NCI-H2081 treated with DMSO at 0.1 percent for 48 hours (cell line): ENCODE measurements at places on chromosomes 5 and 9.

DNA sequence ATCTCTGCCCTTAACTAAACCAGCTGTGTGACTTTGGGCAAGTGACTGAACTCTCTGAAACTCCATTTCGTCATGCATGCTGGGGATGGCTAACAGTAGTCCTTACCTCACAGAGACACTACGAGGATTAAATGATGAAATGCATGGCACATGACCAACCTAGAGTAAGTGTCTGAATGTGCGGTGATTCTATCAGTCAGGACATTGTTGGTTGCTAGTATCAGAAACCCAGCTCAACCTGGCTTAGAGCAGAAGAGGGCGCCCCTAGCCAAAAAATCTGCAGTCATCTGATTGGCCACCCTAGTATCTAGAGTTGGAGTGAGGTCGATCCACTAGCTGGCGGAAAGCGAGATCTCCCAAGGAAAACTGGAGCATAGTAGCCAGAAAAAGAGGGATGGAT is 25.2 kb downstream of the NEURL1B start:
- DNase-seq: no peak

DNA sequence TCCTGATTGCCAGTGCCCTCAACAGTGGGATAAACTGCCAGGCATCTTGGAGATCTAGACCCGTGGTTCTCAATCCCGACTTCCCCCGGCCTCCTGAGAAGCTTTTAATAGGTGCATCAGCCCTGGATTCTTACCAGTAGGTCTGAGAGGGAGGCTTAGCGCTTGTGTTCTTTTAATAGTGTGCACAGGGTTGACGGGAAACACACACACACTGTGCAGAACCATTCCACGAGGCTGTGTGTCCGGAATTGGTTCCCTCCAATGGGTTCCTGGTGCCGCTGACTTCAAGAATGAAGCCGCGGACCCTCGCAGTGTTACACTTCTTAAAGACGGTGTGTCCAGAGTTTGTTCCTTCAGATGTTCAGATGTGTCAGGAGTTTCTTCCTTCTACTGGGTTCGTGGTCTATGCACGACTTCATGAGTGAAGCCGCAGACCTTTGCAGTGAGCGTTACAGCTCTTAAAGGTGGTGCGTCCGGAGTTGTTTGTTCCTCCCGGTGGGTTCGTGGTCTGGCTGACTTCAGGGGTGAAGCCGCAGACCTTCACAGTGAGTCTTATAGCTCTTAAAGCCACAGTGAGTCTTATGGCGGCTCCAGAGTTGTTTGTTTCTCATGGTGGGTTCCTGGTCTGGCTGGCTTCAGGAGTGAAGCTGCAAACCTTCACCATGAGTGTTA is 46.6 kb upstream of the PRSS3 start:
- DNase-seq: no peak

DNA sequence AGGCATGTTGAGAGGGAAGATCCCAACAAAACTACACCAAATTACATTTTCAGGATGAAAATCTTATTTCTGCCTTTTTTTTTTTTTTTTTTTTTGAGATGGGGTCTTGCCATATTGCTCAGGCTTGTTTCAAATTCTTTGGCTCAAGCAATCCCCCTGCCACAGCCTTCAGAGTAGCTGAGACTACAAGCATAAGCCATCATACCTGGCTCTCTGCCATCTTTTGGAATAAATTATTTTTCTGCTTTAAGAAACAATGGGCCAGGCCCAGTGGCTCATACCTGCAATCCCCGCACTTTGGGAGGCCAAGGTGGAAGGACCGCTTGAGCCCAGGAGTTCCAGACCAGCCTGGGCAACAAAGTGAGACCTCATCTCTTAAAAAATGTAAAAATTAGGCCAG is 14.3 kb downstream of the AFF4 start:
- DNase-seq: no peak

GRCh38 chr5:138949223-138949574 is 74.1 kb upstream of the LRRTM2 start:
- DNase-seq: no peak

DNA sequence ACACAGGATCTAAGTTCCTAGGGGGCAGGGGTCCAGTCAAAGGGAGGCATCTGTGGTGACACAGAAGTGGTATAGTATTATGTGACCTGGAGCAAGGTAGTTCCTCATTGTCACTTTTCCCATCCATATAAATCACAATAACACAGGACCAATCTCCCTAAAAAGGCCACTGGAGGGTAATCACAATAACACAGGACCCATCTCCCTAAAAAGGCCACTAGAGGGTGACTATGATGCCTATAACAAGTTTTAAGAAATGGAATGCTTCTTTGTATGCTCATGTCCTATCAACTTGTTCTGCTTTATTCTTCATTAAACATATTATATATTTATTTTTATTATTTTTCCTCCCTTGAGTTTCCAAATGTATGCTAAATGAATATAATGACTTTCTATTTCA is 254.6 kb downstream of the ASTN2 start:
- DNase-seq: no peak

GRCh38 chr5:15799612-15800011 is 299.6 kb downstream of the FBXL7 start:
- no peak for DNase-seq

DNA sequence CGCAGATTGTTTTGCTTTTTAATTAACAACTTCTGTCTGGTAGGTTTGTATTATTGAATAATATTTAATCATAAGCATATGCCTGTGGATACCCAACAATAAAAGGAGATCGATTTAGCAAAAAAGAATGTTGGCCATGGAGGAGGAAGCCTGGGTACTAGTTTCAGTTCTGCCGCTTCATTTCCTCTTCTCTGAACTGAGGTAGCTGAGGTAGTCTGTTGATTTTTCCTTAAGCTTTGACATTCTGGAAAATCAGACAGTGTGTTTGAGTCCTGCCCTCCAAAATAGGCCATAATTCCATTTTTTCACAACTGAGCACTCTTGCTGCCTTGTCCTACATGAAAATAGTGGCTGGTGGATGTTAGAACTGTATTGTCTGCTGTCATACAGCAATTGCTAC is 6.0 kb upstream of the GPR21 start:
- DNase-seq: no peak

DNA sequence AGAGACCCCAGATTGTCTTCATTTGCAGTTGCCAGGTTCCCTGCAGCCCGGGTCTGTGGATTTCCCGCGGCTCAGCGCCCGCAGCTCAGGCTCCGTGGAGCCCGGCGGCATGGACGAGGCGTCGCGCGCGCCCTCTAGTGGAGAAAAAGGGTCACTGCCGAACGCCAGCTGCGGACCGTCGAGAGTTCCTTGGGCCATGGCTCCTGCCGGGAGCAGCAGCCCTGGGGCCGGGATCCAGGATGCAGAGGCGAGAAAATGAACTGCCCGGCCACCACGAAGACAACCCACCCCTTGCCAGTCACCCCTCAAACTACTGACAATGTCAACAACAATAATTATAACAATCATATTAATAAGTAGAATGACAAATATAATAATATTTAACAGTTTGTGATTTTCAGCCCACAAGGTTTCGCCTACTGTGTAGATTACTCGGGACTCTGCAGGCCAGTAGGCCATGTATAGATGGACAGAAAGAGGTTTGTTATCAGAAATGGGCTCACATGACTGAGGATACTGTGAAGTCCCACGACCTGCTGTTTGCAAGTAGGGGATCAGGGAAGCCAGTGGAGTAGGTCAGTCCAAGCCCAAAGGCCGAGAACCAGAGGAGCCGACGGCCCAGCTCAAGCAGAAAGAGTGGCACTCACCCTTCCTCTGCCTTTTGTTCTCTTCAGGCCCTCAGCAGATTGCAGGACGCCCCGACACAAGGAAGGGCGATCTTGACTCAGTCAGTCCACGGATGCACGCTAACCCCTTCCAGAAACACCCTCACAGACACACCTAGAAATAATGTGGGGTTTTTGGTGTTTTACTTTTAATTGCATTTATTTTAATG is 43.1 kb downstream of the BOD1 start:
- no peak for DNase-seq

DNA sequence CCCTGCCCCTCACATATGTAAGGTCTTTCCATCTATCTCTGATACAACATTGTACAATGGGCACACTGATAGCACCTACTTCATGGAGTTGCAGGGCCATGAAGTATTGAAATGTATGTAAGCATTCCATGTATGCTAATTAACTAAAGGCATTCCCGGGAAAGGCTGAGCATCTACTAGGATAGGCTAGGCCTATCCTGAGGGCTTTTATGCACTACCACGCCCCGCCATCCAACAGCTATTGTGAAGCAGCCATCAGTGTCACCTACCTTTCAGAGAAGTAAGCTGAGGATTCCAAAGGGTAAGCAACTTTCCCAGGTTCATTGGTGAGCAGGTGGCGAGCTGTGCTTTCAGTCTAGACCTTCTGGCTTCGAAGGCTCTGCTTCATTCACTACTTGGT is 47.6 kb downstream of the NSG2 start:
- no peak for DNase-seq

DNA sequence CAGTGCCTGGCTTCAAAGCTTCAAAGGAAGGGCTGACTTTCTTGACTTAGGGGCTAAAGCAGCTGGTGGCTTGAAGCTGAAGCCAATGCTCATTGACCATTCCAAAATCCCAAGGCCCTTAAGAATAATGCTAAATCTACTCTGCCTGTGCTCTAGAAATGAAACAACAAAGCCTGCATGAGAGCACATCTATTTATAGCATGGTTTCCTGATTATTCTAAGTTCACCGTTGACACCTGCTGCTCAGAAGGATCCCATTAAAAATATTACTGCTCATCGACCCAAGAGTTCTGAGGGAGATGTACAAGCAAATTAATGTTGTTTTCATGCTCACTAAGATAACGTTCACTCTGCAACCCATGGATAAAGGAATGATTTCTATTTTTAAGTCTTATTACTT is 6.7 kb downstream of the TMEM174 start:
- no peak for DNase-seq

GRCh38 chr9:19554529-19554928 is 145.7 kb downstream of the ACER2 start:
- no peak for DNase-seq

DNA sequence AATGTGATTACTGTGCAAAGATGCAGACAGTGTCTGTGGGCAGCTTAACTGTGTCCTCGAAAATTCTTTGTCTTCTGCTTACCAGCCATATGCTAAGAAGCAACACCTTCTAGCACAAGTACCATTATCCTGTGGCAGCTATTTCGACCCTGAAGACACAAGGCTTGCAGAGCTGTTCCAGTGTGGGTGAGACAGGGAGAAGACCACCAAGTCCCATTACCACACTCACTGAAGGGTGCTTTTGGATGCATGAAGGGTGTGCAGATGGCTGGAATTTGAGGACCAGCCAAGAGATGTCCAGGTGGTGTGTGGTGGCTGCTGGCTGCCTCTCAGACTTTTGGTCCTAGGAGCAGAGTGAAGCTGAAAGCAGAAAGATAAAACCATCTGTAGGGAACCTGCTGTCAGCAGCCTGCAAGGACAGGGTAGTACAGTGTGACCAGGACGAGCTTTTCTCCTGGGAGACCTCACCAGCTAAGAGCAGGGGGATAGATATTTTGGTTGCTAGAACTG is 161.8 kb downstream of the ICE1 start:
- no peak for DNase-seq

DNA sequence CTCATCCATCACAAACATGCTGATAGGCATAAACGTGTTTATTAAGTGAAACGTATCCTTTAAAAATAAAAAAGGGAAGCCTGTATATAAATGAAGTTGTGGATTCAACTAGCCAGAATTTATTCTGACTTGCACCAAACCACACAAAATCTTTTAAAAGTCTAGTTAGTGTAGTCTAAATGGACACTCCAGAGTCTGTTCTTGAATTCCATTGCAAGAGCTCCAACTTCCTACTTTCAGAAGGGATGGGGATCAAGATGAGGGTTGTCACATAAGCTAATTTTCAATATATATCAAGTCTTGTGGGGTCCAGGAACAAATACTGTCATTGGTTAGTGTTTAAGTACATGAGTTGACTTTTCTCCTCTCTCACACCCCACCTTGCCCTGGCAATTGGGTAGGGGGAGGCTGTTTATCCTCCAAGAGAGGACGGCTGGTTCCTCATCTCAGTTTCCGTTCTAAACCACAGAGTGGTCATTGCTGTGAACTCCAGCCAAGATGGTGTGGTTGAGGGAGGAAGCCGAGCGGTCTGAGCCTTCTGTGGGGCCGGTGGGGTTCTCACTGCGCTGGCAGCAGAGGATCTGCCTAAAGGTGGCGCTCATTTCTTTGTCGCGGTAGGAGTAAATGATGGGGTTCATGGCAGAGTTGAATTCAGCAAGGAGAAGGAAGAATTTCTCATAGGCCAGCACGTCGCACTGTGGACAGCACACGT is 163.2 kb downstream of the LPAR1 start:
- no peak for DNase-seq

DNA sequence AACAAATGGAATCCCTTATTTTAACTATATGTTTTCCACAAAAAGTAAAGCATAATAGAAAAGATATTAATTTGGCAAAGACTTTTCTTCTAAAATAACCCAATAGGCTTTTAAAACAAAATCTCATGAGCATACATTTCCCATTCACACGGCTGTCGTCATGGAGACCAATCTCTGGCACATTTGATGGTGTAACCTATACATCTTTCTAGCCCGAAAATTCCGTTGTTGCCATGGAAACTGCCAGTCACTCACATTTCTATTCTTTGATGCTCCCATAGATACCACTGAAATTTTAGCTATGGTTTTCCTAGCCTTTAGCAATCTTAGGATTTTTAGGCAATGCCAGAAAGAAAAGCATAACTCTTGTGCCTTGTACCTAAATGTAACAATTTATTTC is 262.9 kb upstream of the TRPM3 start:
- no peak for DNase-seq

- no peak for DNase-seq
Measured at GRCh38 chr5:56279979-56280378, 46.8 kb upstream of the ANKRD55 start.

GRCh38 chr9:9746826-9747225 is 866.0 kb downstream of the PTPRD start:
- no peak for DNase-seq

GRCh38 chr9:129457325-129457779 is 163.5 kb downstream of the C9orf50 start:
- DNase-seq: no peak

- DNase-seq: no peak
Measured at GRCh38 chr5:463952-464351, 21.0 kb downstream of the EXOC3 start.

- no peak for DNase-seq
Measured at GRCh38 chr9:104977580-104977979, 49.6 kb upstream of the ABCA1 start.

DNA sequence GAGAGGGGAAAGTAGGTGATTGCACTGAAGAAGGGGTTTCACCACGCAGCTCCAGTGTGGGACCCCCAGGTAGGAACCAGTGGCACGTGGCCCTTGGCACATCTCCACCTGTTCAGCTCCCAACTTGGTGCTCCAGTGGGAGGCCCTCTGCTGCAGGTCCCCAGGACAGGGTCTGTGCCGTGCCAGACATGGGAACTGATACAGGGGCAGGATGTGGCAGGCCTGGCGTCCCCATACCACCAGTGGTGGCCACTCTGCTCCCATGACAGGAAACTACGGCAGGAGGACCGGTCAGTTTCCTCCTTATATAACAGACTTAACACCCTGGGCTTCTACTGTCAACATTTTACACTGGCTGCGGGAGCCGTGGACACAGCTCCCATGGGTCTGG is 67.3 kb downstream of the PSMB7 start:
- no peak for DNase-seq

- no peak for DNase-seq
Measured at GRCh38 chr9:117096138-117096537, 318.7 kb downstream of the ASTN2 start.

- DNase-seq: no peak
Measured at GRCh38 chr9:16704116-16705110, 166.1 kb downstream of the BNC2 start.

- DNase-seq: no peak
Measured at GRCh38 chr9:3578786-3579185, 53.0 kb upstream of the RFX3 start.

GRCh38 chr9:13588151-13589033 is 308.9 kb upstream of the MPDZ start:
- DNase-seq: no peak

- DNase-seq: no peak
Measured at GRCh38 chr5:16461782-16462181, 3.8 kb downstream of the ZNF622 start.
